ENCODE measurements at places on chromosomes 6 and 20. TPM values are rescaled to one million over a fixed set of nuclear protein-coding genes. Genes with fewer than 3 reads are reported as not detected.

- no peak for DNase-seq
Observed at GRCh38 chr20:48486065-48486464, 341.7 kb downstream of the PREX1 start.

GRCh38 chr20:59835448-59836395 is 97.7 kb downstream of the SYCP2 start:
- no peak for DNase-seq

DNA sequence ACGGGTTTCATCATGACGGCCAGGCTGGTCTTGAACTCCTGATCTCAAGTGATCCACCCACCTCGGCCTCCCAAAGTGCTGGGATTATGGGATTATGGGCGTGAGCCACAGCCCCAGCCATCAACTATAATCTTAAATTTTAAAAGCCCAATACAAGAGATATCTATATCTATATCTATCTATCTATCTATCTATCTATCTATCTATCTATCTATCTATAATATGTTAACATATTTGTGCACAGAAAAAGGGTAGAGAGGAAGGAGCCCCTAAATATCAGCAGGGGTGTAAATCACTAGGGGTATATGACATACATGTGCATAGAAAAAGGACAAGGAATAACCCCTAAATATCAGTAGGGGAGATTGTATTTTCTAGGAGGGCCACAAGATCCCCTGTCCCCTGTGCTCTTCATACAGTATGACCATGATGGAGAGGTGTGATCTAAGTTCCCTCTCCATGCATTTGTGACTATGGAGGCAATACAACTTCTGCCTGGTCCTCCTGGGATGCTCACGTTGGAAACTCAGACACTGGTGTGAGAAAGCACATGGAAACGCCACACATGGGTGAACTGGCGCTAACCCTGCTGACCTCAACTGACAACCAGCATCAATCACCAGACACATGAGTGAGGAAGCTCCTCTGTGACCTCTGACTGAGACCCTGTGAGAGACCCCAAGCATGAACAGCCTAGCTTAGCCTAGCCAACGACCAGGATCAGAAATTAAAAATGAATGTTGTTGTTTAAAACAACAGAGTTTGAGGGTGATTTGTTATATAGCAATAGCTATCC is 1.2 kb upstream of the SPATS1 start:
- no peak for DNase-seq

- DNase-seq, result no peak
Observed at GRCh38 chr6:11675601-11676000, 103.0 kb downstream of the ADTRP start.

The AKAP7 gene
- 10.9 TPM for total RNA-seq

- DNase-seq, result peak; percentile 77
Observed at GRCh38 chr6:160634706-160635105, 29.4 kb downstream of the LPA start.

The CD164 gene
- 137 TPM for total RNA-seq

The MROH8 gene
- 3.8 TPM for total RNA-seq

The HMGCLL1 gene
- total RNA-seq, result 1.2 TPM

The SPATA25 gene
- 3.3 TPM for total RNA-seq

The PTCHD4 gene
- total RNA-seq, result 1.1 TPM

DNA sequence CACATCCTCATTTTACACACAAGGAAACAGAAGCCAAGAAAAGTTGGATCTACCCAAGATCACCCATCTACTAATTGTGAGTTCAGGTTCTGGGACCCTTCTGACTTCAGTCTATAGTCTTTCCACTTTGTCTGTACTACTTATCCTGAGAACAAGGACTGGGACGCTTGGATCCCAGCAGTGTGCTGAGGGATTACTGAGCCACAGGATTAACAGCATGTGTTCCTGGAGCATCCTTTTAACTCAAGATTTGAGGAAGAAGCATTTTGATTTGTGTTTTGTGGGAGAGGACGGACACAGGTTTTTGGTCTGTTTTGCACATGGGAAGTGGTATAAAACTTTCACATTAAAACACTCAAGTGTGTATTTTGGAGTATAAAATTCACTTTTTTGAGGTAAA is 4.4 kb downstream of the ENPP4 start:
- DNase-seq, result no peak

DNA sequence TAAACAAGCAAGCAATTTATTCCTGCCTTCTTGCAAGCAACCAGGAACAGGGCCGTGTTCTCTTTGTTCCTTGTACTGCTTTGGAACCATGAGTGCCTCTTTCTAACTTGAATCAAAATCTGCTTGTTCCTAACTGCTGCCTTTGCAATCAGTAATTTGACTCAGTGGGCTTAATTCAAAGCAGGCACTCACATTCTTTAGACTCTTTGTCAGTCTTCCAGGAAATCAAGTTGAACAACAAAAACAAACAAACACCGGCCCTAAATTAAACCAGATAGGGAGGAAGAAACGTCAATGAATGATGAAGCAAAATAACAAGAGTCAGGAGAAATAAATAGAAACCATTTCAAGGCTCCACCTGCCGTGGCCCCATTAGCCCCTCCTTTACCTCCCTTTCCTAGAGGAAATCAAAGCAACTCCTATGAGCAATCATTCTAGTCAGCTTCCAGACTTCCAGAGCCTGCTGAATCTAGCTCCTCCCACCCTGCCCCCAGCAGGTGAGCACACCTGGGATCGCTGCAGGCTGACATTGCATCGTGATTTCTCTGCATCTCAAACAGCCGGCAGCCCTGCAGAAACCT is 582.2 kb upstream of the FLRT3 start:
- DNase-seq, result no peak

GRCh38 chr6:37555040-37555781 is 55.5 kb upstream of the CCDC167 start:
- DNase-seq, result no peak

GRCh38 chr20:41848180-41848579 is 230.0 kb upstream of the CHD6 start:
- no peak for DNase-seq

DNA sequence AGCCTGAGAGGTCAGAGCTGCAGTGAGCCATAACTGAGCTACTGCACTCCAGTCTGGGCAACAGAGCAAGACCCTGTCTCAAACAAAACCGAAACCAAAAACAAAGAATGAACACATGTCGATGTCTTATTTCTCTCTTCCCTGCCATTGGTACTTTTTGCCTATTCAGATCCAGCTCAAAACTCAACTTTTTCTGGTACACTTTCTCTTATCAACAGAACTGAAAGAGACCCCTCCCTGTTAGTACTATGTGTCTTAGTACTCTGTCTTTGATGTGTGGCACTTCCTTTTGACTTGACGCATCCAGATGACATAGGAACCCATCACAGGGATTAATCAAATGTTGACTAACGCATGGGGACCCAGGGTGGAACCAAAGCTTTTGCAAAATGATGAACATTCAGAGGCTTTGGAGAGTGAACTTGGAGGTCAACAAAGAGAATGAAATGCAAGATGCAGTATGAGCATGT is 44.8 kb downstream of the AKAP12 start:
- no peak for DNase-seq

- DNase-seq, result no peak
Observed at GRCh38 chr20:14721926-14722452, 384.6 kb upstream of the FLRT3 start.

The MYBL2 gene
- total RNA-seq, result 0.13 TPM

The GSTA5 gene
- not detected for total RNA-seq

DNA sequence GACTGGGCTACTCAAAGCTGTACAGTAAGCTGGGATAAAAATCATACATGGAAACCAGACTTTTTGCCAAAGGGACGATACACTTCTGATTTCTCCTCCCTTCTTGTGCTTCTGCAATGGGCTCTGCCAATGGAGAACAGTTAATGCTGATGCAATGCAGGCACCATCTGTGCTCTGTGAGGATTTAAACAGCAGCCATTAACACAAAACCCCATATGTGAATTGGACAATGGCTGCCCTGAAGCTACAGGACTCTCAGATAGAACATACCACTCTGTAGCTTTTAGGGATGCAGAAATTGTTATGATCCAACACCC is 71.9 kb downstream of the GJA10 start:
- no peak for DNase-seq

GRCh38 chr20:51258582-51259165 is 235.8 kb upstream of the KCNG1 start:
- no peak for DNase-seq

GRCh38 chr6:3585320-3585935 is 128.6 kb upstream of the SLC22A23 start:
- no peak for DNase-seq

The CALHM4 gene
- total RNA-seq, result not detected

- DNase-seq, result peak; percentile 58
Observed at GRCh38 chr20:32966881-32967781, 37.1 kb downstream of the SUN5 start.

DNA sequence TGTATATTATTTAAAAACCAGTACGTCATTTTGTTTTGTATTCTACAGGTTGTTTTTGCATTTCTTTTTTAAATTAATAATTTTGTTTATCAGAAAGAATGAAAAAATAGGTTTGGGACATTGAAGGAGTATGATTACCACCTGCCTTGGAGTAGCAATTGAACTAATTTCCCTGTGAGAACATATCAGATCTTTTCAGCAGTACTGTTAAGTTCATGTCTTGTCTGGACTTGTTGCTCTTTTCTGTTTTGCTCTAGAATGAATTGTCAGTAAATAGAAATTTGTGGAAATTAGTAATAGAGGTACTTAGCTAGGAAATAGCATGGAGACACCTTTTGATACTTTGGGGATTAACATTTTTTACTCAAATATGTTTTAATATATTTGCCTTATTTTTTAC is 24.3 kb downstream of the HSF2 start:
- DNase-seq, result no peak

DNA sequence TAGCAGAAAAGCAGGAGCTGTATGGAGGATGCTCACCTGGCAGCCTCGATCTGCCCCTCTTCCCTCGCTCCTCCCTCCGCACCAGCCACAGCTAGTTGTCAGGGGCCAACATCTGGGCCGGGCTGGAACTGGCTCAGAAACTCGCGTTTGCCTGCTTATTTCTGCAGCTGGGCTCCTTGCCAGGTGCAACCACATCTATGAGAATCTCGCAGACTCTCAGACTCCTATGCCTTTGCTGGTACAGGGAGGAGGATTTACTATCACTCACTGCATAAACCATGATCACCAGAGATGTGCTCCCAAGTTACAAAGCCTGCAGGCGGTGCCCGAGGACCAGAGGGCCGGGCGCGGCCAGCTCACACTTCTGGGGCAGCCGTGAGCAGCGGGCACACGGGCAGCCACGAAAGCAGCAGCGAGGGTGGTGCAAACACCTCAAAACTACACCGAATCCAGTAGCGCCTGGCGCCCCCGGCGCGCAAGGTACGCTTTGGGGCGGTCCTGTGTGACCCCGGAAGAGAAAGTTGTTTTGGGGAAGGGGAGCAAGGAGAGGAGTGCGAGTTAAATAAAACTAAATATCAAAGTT is 577 bp upstream of the LRRC1 start:
- peak; percentile 87 for DNase-seq

DNA sequence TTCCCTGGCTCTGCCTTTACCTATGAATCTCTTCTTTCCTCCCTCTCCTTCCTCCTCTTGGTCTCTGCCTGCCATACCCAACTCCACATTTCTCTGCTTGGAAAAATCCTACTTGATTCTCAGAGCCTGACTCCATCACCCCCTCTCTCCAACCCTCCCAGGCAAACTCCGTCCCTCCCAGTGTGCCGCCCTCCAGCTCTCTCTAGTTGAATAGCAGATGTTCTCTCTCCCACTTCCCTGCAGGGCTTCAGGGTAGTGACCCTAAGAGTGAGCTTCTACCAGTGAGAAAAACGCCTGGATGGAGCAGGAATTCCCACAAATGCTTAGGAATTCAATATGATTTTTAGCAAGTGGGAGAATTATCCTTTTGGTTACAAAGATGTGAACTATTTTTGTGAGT is 141.6 kb downstream of the MTHFD1L start:
- DNase-seq, result no peak

- DNase-seq, result no peak
Observed at GRCh38 chr6:38846844-38847243, 131.7 kb downstream of the DNAH8 start.

DNA sequence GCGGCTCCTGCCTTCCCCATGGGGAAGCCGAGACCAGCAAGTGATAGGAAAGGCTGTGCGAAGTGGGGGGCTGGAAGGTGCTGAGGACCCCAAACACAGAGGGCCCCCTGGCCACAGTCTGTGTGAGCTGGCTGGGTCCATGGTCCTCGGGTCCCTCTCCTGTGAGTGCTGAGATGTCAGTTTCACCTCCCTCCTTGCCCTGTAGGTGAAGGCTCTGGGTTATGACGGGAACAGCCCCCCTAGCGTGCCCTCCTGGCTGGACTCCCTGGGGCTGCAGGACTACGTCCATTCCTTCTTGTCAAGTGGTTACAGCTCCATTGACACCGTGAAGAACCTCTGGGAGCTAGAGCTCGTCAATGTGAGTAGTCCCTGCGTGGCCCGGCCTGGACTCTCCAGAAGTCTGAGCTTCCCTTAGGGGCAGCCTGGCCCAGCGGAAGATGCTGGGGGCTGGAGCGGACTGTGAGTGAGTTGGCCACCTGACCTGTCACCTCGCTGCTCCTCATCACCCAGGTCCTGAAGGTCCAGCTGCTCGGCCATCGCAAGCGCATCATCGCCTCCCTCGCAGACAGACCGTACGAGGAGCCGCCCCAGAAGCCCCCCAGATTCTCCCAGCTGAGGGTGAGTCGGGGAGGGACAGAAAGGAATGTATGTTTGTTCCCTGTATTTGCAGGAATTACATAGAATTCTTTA is 61.7 kb downstream of the TCP11 start:
- peak; percentile 67 for DNase-seq

The SLC44A4 gene
- total RNA-seq, result not detected

DNA sequence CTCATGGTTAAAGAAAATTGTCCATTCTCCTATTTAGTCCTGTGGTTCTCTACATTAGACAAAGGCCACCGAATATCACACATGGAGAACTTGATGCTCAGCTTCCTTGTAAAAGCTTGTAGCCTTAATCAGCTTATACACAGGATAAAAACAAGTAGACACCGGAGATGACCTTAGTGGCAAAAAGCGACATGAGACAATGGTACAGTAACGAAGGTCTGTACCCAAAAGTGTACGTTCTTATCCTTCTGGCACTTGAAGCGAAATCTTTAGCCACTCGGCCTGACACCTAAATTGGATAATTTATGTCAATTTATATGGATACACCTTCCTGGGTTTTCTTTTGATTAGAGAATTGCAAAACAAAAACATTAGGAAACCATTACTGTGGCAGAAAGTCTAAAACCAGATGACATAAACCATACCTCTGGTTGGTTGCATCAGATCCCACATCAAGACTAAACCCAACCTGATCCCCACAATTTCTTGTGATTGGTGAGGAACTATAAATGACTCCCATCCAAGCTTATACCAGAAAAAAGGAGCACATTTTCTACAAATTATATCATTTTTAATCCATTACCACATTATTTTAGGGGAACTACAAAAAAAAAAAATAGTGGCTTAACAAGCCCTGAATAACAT is 6.1 kb downstream of the RBM39 start:
- no peak for DNase-seq

DNA sequence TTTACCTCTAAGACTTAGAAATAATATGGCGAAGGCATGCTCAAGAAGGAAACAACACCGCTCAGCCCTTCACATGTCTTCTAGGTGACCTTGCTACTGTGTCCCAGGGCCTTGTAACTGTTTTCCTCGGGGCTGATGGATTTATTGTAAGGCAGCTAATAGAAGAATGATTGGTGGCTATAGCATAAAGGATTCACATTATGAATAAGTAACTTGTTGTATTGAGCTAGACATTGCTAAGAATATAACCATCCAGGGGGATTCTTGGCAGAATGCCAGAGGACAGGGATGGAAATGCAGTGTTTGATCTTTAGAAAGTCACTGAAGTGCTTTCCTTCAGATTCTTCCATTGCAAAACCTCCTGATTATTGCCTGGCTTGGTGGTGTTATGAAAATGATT is 54.9 kb downstream of the PLEKHG1 start:
- DNase-seq, result no peak
